ENCODE measurements at places on chromosomes 3 and 15. TPM values are rescaled to one million over a fixed set of nuclear protein-coding genes. Genes with fewer than 3 reads are reported as not detected.

GP9 gene
- total RNA-seq: not detected

GOLGA6L9 gene
- total RNA-seq: 1.0 TPM

GNB5 gene
- 50.8 TPM for total RNA-seq

LRTM1 gene
- not detected for total RNA-seq

FOXL2 gene
- total RNA-seq: 18.2 TPM

MOBP gene
- total RNA-seq: not detected

OXSM gene
- 9.0 TPM for total RNA-seq

ATG7 gene
- 401 TPM for total RNA-seq

ESYT3 gene
- under 0.01 TPM for total RNA-seq

FSIP1 gene
- 0.88 TPM for total RNA-seq

TMOD3 gene
- total RNA-seq: 26.7 TPM

GXYLT2 gene
- total RNA-seq: 11.6 TPM

Measured in placental pericyte (primary cell).